ENCODE measurements at places on chromosomes 4 and X. TPM values are rescaled to one million over a fixed set of nuclear protein-coding genes. Genes with fewer than 3 reads are reported as not detected.

DNA sequence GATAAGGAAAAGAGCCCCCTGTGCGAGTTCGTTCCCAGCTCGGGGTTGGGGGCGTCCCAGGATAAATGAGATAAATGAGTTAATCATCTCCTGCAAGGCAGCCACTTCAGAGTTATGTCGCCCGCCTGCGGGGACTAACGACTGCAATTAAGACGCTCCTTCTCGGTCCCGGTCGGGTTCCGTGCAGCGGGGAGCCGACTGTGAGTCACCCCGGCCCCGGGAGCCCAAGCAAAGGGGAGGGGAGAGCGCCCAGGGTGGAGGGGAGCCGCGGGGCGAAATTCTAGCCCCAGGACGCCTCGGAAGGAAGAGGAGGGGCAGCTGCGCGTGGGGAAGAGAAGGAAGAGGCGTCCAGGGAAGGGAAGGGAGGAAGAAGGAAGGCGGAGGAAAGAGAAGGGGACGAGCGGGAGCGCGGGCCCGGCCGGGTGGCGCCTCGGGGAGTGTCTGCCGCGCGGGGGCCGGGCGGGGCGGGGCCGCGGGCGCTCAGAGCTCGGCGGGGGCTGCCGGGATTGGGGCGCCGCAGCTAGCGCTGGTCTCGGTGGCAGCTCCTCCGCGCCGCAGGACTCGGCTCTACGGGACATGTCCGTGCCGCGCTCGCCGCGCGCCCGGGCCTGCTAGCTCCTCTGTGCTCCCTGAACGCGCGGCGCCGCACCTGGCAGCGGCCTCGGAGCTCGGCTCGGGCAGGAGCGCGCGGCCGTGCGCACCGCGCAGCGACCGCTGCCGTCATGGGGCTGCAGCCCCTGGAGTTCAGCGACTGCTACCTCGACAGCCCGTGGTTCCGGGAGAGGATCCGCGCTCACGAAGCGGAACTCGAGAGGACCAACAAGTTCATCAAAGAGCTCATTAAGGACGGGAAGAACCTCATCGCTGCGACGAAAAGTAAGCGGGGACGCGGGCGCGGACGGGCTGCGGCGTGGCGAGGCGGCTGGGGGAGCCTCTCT is at the start of gene ARHGAP10:
ARHGAP10 (plus strand) TSS at position 509 of the 938 bp plus-strand sequence; CDS start at position 723, 214 bp downstream.
- H3K4me3 ChIP-seq = peak within 1 kb of the TSS; percentile 91
- H3K4me1 ChIP-seq = peaks cover 43% of the 10 kb centered on the region
- H3K27ac ChIP-seq = peak within 1 kb of the TSS; percentile 94

- no peak for DNase-seq
- H3K4me1 ChIP-seq = no peaks in the 10 kb centered on the region
- H3K4me3 ChIP-seq = no peak overlapping the region
Observed at GRCh38 chr4:127309369-127310102, 323.2 kb upstream of the INTU start.

- H3K36me3 ChIP-seq = peaks cover 29% of the 10 kb centered on the region
- H3K4me3 ChIP-seq = no peak overlapping the region
- no peaks in the 10 kb centered on the region for H3K4me1 ChIP-seq
- no peak for DNase-seq
- H3K27ac ChIP-seq = no peak overlapping the region
Observed at GRCh38 chr4:10083331-10083771, 33.2 kb downstream of the WDR1 start.

- no peak overlapping the region for H3K4me3 ChIP-seq
- H3K27ac ChIP-seq = no peak overlapping the region
- H3K4me1 ChIP-seq = peaks cover 12% of the 10 kb centered on the region
- DNase-seq = no peak
Observed at GRCh38 chr4:102219129-102219528, 126.2 kb downstream of the SLC39A8 start.

DNA sequence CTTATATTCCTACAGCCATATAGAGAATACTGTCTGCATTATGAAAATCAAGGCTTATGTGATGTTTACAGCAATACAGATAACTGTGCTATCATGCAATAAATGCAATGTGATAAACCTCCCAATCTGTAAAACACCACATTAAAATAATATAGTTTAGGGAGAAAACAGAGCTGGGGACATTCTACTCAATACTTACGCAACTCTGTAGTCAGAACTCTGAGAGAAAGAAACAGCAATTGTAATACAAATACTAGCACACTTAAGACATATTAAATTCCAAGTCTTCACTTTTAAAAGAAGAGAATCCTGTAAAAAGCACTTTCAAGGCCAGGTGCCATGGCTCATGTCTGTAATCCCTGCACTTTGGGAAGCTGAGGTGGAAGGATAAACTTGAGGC is 61.4 kb downstream of the ANKRD17 start:
- H3K27ac ChIP-seq = no peak overlapping the region
- DNase-seq = no peak
- H3K4me3 ChIP-seq = no peak overlapping the region
- peaks cover 13% of the 10 kb centered on the region for H3K4me1 ChIP-seq

DNA sequence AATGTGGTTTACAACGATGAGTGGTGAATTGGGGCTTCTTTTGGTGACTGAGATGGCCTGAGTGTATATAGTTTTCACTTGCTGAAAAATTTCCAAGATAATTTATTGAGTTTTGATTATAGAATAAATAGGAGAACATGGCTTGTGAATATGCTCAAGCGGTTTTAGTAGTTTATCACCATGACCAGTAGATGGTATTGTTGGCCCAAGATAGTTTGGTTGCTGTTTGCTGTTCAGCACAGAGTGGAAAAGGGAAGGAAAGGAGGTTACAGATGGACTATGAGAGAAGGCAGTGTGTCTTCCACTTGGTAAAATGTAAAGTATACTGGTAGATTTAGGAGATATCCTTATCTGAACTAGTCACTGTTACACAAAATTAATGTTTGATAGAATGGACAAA is 55.8 kb upstream of the POU4F2 start:
- no peak overlapping the region for H3K4me3 ChIP-seq
- no peaks in the 10 kb centered on the region for H3K36me3 ChIP-seq
- no peak for DNase-seq
- no peak overlapping the region for H3K27ac ChIP-seq
- H3K27me3 ChIP-seq = peaks cover 9% of the 10 kb centered on the region

- H3K27ac ChIP-seq = no peak overlapping the region
- H3K4me1 ChIP-seq = no peaks in the 10 kb centered on the region
- DNase-seq = no peak
- H3K36me3 ChIP-seq = no peaks in the 10 kb centered on the region
Observed at GRCh38 chrX:123322536-123322935, 138.5 kb downstream of the GRIA3 start.

- H3K4me1 ChIP-seq = no peaks in the 10 kb centered on the region
- no peaks in the 10 kb centered on the region for H3K36me3 ChIP-seq
- H3K27ac ChIP-seq = no peak overlapping the region
Observed at GRCh38 chr4:94979621-94980020, 221.9 kb downstream of the BMPR1B start.

DNA sequence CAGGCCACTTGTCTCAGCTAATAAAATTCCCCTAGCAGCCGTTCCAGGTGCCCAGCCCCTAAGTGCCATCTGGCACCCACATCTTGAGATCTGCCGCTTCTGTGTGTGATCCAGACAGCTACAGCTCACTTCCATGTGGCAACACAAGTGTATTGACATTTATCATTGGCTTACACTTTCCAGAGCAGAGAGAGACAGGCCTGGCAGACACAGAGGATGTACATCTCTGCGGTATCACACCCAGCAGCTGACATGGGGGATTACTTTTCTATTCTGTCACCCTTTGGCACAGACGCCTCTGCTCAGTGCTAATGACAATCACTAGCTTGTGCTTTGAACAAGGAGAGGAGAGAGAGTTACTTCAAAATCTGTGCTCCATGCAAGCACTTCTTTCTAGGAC is 195.9 kb downstream of the KDR start:
- peaks cover 3% of the 10 kb centered on the region for H3K27me3 ChIP-seq
- H3K27ac ChIP-seq = no peak overlapping the region
- H3K4me1 ChIP-seq = no peaks in the 10 kb centered on the region
- DNase-seq = no peak
- H3K36me3 ChIP-seq = no peaks in the 10 kb centered on the region
- no peak overlapping the region for H3K4me3 ChIP-seq

DNA sequence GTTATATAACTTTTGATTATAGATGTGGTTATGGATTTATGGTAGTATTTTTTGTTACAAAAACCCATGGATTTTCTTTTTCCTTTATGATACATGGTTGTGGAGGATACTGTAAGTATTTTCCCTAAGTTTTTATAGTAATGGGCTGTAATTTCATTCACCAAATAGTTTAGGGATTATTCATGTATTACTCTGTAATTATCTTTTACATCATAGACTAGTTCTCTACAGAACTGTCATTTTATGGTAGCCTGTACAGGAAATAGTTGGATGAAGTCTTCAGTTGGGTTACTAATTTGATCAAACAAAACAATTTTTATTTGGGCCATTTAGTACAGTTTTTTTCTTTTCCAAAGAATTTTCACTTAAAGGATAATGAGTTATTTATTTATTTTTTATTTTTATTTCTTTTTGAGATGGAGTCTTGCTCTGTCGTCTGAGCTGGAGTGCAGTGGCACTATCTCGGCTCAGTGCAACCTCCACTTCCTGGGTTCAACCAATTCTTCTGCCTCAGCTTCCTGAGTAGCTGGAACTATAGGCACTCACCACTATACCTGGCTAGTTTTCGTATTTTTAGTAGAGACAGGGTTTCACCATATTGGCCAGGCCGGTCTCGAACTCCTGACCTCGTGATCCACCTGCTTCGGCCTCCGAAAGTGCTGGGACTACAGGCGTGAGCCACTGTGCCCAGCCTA is 42.1 kb downstream of the RBPJ start:
- H3K36me3 ChIP-seq = no peaks in the 10 kb centered on the region
- H3K4me1 ChIP-seq = peaks cover 25% of the 10 kb centered on the region
- H3K27ac ChIP-seq = no peak overlapping the region
- no peak for DNase-seq
- no peaks in the 10 kb centered on the region for H3K27me3 ChIP-seq
- no peak overlapping the region for H3K4me3 ChIP-seq

DNA sequence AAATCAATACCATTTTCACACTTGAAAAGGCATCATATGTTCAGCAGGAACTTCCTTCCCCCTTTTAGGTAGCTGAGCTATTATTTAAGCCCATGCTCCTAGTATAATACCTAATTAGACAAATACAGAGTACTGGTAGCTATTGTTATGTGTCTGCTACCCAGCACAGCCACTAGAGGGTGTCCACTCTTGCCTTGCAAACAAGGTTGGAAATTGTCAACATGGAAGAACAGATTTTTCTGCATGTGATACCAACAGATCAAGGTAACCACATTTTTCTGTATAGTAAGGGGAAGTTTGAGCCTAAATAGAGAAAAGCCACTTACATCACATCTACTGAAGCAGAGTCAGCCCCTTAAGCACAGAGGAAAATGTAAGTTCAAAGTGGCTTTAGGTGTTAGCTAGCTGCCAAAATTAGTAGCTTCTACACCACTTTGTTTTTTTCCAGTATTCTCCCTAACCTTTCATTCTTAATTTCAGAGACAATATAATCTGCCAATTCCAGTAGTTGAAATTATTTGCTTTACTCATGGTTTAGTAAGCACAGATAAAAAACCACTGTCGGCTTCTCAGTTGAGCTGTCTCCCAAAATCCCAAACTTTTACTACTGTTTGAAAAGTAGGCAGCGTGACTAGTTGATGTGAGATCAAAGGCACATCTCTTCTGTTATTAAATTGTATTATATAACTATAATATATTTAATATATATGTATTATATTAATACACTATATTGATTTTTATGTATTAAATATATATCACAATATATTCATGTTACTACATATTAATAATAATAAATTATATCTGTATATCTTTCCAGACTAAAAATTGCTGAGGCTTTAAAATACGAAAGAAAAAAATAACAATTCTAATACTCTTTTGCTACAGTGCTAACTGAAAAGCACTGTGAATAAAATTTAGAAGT is 38.2 kb downstream of the EDNRA start:
- DNase-seq = no peak
- no peak overlapping the region for H3K27ac ChIP-seq
- H3K36me3 ChIP-seq = peaks cover 34% of the 10 kb centered on the region
- H3K27me3 ChIP-seq = no peaks in the 10 kb centered on the region
- no peak overlapping the region for H3K4me3 ChIP-seq

- H3K36me3 ChIP-seq = no peaks in the 10 kb centered on the region
- peaks cover 20% of the 10 kb centered on the region for H3K4me1 ChIP-seq
- H3K27ac ChIP-seq = no peak overlapping the region
- no peak overlapping the region for H3K4me3 ChIP-seq
Observed at GRCh38 chr4:3489451-3489962, 26.4 kb downstream of the DOK7 start.

WAS gene
- total RNA-seq = 1.5 TPM

GRCh38 chr4:185793716-185794115 is 18.3 kb downstream of the SORBS2 start:
- DNase-seq = no peak
- no peak overlapping the region for H3K4me3 ChIP-seq

DNA sequence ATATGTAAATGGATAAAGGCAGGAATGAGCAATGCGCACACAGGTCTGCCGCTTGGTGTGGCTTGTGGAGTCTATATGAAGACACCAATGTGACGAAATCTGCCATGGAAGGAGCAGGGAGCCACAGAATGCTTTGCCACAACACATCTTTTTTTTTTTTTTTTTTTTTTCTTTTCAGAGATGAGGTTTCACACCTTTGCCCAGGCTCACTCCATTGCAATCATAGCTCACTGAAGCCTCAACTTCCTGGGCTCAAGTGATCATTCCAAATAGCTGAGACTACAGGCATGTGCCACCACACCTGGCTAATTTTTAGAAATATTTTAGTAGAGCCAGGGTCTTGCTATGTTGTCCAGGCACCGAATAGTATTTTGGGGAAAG is 17.4 kb upstream of the SLC34A2 start:
- H3K27ac ChIP-seq = no peak overlapping the region
- DNase-seq = no peak
- H3K27me3 ChIP-seq = no peaks in the 10 kb centered on the region
- no peak overlapping the region for H3K4me3 ChIP-seq
- no peaks in the 10 kb centered on the region for H3K36me3 ChIP-seq

GRCh38 chr4:108693211-108693610 is 42.8 kb downstream of the OSTC start:
- no peaks in the 10 kb centered on the region for H3K36me3 ChIP-seq
- no peak overlapping the region for H3K4me3 ChIP-seq
- no peak overlapping the region for H3K27ac ChIP-seq
- DNase-seq = no peak
- H3K27me3 ChIP-seq = no peaks in the 10 kb centered on the region

GRCh38 chr4:22430626-22431025 is 85.2 kb downstream of the ADGRA3 start:
- no peaks in the 10 kb centered on the region for H3K27me3 ChIP-seq
- peaks cover 42% of the 10 kb centered on the region for H3K36me3 ChIP-seq

- no peak overlapping the region for H3K4me3 ChIP-seq
- no peak for DNase-seq
- H3K27ac ChIP-seq = no peak overlapping the region
Observed at GRCh38 chr4:59060895-59061294, 1950.7 kb upstream of the IGFBP7 start.

FGF2 gene
- total RNA-seq = 13.0 TPM

All from mesothelial cell of epicardium (in vitro differentiated cells).